ENCODE measurements at places on chromosomes 16 and 17. TPM values are rescaled to one million over a fixed set of nuclear protein-coding genes. Genes with fewer than 3 reads are reported as not detected.

GRCh38 chr17:40735016-40735415 is 20.1 kb downstream of the KRT25 start:
- no peak for DNase-seq

Gene CLDN6
- total RNA-seq, result not detected

DNA sequence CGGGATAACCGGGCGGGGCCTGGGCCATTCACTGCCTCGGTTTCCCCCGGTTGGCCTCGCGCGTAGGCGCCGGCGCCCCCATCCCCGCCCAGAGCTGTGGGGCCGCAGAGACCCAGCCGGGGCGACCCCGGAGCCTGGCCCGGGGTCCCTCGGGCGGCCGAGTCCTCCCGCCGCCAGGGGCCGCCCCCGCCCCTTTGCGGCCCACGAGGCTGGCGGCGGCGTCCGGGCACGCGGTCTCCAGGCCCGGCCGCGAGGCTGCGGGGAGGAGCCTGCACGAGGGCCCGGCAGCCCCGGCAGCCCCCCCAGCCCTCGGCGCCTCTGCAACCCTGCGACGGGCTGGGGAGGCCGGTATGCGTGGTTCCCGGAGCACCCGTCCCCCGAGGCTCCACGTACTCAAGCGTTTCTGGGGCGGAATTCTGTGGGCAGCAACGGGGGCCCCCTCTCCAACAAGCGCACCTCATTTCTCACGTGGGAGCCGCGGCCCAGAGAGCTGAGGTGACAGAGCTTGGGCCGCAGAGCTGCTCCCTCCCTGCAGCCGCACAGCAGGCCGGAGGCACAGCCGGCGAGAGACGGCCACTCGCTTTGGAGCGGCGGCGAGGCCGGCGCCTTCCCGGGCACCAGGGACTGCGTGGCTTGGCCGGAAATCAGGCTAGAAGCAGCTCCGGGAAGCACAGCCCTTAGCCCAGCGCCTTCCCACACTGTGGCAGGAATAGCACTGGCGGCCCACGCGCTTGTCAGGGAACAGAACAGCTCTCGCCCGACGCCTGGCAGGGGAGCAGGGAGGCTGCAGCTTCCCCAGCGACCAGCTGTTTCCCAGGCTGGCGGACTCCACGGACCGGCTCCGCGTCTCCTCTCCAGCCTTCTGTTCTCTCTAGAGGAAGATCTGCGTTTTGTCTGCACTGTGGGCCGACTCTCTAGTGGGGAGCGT is 867 bp upstream of the LIMD2 start:
- peak; percentile 69 for DNase-seq

DNA sequence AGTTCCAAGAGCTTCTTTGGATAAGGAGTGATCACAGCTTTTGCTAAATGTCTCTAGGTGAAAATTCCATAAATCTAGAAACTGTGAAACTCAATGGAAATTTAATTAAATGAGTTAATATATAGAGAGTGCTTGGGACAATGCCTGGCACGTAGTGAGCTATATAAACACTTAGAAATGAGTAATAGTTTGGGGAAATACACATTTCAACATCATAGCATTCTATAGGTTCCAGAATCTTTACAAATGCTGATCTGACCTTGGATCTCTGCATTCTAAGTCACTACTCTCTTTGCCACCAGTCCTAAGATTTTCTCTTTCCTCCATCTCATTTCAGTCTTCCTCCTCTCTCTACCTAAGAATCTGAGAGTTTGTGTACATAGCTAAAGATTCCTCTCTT is 175.6 kb downstream of the SOX9 start:
- DNase-seq, result no peak

Gene NKD1
- 3.6 TPM for total RNA-seq

Gene ZNF750
- not detected for total RNA-seq

Measured in activated CD8-positive, alpha-beta T cell treated with anti-CD3 and anti-CD28 coated beads for 36 hours (primary cell).